Cortex of kidney (tissue), 1 donor: ENCODE measurements at places on chromosomes 13 and 19.

DNA sequence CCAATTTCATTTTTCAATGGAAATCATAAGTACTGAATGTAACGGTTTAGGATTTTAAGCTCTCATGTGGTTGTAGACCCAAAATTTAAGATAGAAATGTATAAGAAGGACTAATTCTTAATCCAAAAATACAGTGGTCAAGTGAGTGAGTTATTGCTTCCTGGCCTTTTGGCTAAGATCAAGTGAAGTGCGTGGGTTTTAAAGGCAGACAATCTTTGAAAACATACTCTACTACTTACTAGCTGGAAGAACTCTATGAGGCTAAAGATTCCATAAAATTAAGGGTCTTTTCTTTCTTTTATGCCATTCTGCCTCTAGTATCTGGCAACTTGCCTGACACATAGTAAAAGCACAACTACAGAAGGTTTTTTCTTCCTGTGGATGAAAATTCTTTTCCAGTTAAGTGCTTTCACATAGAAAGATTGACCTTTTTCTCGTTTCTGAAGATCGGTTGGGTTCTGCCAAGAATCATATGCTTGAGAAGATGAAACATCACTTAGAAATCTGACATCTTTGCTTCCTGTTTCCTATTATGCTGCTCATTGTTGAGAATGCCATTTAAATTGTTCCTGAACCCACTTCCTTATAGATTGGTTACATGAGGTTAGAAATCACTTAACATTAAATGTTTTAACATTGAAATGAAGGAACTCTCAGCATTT, 26.4 kb upstream of the SCEL start:
- DNase-seq, result no peak

DNA sequence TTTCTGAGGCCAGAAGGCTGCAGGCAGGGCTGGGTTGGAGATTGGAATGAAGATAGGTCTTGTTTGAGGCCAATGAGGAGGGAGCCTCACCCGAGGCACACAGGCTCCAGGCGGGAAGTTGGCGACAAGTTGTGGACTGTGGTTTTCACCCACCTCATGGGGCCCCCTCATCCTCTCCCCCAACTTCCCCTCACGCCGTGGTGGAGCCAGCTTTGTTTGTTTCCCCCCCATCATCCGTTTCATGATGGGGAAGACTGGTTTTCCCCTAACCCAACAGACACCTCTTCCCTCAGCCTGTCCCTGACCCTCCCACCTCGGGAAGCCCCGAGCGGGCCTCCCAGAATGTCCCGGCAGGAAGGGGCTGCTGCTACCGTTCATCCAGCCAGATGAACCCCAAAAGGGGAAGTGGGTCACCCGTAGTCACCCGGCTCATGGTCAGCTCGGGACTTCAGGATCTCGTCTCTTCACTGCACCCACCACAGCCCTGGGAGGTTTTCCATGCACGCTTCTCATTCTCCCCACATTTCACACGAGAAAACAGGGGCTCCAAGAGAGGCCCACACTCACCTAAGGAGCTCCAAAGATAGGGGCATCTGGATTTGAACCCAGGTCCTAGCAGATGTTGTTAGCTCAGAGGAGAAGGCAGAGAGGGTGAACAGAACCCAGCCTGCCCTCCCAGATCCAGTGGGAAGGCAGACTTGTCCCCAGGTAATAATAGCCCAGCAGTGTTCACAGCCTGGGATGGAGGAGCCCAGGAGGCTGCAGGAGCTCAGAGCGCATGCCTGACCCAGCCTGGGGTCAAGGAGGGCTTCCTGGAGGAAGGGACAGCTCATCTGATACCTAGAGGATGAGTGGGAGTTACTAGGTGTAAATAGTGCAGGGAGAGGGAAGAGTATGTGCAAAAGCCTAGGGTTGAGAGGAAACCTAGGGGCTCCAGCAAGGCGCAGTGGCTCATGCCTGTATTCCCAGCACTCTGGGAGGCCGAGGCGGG, 23.5 kb downstream of the CEACAM16 start:
- DNase-seq, result no peak

DNA sequence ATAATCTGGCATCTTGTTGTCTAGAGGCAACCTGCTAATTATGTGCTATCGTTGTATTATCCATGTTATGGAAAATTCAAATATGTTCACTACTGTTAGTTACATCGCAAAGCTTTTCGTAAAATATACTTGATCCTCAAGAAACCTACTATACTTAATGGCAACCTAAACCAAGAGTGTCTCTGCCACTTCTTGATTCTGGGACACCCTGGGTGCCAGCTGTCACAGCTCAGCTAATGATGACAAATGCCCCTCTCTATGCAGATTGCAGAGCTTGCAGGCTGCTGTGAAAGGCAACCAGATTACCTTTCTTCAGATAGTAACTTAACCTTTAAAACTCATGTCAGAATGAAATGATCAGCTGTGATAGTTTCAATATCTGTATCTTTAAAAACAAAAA, 8.9 kb upstream of the MAB21L1 start:
- DNase-seq, result no peak

- no peak for DNase-seq
Measured at GRCh38 chr19:13839130-13839937, 37.6 kb upstream of the NANOS3 start.

DNA sequence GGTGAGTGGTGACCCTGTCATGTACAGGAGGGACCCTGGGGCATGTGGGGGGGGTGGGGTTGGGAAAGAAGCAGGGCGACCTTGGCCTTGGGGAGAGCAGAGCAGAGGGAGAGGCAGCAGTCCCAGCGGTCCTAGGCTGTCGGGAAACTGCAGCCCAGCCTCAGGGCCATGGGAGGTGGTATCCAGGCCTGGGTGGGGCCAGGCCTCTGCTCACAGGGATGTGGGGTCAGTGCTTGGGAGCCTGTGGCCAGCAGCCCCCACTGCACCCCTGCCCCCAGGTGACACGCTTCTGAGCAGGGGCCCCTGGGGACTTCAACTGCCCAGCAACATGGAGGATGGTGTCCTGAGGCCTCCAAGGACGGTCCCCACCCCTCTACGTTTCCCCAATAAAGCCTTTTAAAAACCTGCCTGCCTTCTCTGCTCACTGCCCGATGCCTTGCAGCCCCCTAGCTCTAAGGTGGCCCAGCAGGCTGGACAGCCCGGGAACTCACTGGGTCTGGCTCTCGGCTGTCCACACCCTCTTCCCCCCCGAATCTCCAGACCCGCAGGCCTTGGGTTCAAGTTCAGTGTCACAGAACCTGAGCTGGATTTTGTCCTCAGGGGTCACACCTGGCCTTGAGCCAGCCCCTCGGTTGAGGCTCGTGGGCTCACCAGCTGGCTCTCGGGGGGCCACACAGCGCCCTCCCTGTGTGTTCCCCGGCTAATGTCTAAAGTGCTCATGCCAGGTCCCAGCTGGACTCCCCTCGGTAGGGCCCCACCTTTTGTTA, 6.9 kb downstream of the PNKP start:
- DNase-seq, result no peak
